ENCODE measurements at places on chromosomes 2 and 18.

DNA sequence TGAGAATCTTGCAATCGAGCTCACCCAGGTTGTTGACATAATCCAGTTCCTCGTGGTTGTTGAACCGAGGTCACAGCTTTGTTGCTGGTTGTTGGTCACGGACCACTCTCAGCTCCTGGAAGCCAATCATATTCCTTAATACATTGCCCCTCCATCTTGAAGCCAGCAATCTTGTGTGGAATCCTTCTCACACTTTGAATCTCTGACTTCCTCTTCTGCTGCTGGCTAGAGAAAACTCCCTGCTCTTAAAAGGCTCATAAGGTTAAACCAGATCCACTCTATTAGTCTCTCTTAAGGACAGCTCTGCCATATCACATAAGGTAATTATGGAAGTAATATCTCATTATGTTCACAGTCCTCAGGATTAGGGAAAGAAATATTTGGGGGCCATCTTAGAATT lies 41.1 kb downstream of the SP140 start:
- no peak for DNase-seq

GRCh38 chr2:233101816-233102215 lies 41.7 kb downstream of the INPP5D start:
- no peak for DNase-seq

DNA sequence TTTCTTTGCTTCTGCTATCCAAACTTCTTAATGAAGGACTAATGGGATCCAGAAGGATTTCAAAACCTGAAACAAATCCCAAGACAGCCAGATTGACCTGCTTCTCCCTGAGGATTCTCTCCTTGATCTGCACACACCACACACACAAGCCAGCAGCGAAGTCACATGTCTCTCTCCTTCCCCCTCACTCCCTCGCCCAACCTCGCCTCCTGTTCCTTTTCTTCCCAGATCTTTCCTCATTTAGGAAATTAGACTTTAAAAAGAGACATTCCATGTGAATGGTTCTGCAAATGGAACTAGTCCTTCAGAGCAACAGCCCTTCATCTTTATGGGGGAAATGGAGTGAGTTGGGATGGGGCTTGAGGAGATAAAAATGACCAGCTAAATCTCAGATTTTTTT lies 639.1 kb upstream of the SETBP1 start:
- no peak for DNase-seq

DNA sequence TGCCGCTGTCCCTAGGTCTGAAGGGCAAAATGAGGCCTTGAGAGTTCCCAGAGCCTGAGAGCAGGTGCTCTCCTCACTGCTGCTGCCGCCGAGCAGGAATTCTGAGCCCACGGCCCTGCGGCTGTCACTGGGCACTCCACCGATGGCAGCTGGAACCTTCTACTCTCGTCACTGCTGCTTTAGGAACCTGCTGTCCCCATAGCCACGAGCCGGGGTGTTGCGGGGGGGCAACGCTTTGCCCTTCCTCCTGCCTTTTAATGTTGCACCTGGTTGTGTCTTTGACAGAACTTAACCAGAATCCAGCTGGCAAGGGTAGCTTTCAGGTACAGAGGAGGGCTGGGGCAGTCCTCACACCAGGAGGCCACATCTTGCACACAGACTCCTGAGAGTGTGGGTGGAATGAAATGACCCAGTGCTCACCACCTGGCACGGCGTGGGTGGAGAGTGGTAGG lies 32.3 kb downstream of the NCK2 start:
- DNase-seq = no peak

DNA sequence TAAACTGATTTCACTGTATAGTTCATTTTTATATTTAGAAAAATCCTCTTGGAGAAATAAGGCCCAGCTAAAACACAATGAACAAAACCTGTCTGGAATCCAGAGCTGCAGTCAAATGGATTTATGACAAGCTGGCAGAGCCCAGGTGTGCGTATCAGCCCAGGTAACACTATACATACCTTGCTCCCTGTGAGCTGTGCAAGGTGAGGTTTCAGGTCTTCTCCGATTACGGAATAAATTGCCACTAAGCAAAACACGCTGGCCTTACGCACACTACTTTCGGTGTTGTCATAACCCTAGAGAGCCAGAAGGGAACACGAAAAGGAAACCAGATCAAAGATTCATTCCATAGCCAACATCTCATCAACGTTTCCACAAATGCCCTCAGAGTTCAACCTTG lies 61.9 kb upstream of the TFCP2L1 start:
- no peak for DNase-seq

- no peak for DNase-seq
Observed at GRCh38 chr2:241153616-241154015, 3.3 kb downstream of the PPP1R7 start.

- DNase-seq = no peak
Observed at GRCh38 chr2:10814571-10815331, 2.2 kb upstream of the PDIA6 start.

GRCh38 chr2:104026725-104027124 lies 827.2 kb upstream of the POU3F3 start:
- no peak for DNase-seq

DNA sequence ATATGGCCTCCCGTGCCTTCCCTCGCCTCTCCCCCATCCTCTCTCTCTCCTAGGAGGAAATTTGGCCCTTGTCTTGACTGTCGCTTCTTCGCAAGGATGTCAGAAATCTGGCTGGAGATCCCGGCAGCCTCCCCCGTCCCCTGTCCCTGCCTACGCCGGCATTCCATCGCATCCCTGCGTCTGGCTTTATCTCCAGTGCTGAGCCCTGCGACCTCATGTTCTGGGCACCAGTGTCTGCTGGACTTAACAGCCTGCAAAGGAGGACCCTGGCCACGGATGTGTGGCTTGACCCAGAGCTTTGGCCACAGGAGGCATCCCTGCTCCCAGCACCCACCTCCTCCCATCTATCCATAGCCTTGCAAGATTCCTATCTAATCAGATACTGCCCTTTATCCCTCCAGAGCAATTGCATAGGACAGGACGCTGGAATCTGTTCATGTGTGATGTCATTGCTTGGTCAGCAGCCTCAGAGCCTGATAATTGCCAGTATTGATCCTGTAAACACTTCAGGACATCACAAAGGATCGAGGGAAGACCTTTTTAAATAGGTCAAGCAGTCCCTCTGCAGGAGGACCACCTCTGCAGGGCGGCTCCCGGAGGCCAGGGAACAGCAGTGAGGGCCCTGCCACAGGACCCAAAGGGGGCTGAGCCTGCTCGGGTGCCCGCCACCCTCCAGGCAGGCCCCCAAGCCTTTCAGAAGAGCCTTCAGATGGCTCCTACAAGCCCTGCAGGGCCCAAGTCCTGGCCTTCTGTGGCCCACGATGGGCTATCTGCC lies 168.2 kb downstream of the TWIST2 start:
- no peak for DNase-seq

GRCh38 chr2:24559473-24560113 lies 68.5 kb downstream of the NCOA1 start:
- DNase-seq = no peak

- DNase-seq = no peak
Observed at GRCh38 chr2:45130736-45131135, 121.5 kb upstream of the SIX2 start.

DNA sequence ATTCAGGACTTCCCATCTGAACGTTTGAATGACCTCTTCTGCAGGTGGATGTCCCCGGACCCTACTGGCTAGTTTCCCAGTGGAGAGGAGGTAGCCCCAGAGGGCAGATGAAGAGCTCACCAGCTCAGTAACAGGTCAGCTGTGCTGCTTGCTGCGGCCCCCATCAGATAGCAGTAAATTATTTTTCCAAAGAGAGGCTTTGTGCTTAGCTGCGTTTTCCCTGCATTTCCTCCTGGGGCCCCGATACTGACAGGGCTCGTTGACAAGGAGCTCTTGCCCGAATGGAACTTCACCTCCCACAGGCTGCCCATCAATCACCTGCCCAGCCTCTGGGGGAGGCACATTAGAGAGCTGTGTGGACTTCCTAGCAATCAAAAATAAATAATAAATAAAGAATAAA lies 185.8 kb downstream of the DOK6 start:
- no peak for DNase-seq
